Large intestine (tissue), 12 donors: ENCODE measurements at places on chromosomes 12 and 14.

DNA sequence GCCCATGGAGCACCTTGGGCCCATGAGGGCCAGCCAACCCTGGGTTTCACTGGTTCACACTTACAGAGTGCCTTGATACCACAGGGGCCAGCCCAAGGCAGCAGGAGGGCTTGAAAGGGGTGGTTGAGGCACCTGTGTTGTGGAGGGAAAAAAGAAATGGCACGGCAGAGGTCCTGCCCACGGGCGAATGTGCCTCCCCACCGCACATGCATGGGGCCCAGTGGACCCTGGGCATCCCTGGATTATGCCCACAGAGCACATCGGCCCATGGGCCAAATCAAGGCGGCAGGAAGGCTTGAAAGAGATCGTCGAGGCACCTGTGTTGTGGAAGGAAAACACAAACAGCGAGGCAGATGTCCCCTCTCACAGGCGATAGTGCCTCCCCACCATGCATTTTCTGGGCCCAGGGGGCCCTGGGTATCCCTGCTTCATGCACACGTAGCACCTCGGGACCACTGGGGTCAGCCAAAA, 378.1 kb downstream of the ALG10 start:
- no peak for DNase-seq

- DNase-seq, result no peak
Measured at GRCh38 chr14:23864861-23865260, 88.7 kb upstream of the DHRS4 start.

DNA sequence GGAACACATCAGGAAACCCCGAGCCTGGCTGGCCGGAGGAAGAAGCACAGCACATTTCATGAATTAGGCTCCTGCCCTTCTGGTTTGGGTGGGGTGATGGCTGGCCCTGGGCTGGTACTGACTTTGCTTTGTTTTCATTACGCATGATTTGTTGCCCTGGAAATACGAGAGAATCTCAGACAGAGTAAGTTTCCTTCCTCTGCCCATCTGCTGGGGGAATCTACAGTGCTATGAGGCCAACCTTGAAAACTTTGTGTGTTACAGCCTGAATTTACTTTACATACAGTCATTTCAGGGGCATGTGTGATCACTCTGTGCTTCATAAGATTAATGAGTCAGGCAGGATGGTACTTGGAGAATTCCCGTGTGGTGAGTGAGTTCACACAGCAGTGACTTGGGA, 20.5 kb upstream of the SLC5A8 start:
- no peak for DNase-seq

- no peak for DNase-seq
Measured at GRCh38 chr12:108516511-108517275, 1.6 kb downstream of the FICD start.

DNA sequence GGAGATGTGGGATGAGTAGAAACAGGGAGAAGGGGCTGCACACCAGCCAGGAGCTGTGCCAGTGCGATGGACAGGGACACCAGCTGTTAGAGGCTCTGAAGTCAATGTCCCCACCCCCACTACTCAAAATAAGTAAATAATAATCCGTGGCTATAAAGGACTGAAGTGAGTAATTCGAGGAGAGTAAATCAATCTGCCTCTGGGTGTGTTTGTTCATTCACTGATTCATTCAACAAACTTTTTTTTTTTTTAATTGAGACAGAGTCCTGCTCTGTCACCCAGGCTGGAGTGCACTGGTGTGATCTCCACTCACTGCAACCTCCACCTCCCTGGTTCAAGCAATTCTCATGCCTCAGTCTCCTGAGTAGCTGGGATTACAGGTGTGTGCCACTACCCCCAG, 363.6 kb downstream of the TMEM132D start:
- no peak for DNase-seq

DNA sequence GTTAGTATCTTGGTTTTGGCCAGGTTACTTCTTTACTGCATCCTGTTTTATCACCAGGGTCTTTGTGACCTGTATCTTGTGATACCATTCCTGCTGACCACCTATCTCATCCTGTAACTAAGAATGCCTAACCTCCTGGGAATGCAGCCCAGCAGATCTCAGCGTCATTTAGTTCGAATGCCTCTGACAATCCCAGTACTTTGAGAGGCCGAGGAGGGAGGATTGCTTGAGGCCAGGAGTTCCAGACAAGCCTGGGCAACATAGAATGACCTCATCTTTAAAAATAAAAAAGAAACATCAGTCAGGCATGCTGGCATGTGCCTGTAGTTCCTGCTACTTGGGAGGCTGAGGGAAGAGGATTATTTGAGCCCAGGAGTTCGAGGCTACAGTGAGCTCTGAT, 206.5 kb downstream of the SUDS3 start:
- no peak for DNase-seq

DNA sequence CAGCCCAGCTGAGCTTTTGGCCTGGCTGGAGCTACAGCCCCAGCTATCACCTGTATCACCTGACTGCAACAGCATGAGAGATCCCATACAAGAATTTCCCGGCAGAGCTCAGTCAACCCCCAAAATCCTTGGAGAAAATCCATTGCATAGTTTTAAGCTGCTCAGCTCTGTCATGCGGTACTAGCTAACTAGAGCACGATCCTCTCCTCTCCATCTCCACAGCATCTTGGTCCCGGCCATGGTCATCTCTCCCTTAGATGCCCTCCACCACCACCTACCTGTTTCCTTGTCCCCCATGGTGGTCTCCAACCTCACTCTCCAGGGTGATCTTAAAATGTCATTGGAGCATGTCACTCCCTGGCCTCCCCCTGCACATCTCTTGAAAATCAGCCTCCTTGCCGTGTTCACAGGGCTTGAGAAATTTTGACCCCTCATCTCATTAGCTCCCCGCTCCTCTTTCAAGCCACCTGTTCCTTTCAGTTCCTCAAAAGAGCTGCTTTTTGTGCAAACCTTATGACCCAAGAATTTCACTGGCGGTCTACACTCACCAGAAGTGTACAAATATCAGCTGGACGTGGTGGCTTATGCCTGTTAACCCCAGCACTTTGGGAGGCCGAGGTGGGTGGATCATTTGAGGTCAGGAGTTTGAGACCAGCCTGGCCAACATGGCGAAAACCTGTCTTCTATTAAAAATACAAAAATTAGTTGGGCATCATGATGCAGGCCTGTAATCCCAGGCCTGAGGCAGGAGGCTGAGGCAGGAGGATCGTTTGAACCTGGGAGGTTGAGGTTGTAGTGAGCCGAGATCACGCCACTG, 8.1 kb upstream of the CLMN start:
- no peak for DNase-seq

DNA sequence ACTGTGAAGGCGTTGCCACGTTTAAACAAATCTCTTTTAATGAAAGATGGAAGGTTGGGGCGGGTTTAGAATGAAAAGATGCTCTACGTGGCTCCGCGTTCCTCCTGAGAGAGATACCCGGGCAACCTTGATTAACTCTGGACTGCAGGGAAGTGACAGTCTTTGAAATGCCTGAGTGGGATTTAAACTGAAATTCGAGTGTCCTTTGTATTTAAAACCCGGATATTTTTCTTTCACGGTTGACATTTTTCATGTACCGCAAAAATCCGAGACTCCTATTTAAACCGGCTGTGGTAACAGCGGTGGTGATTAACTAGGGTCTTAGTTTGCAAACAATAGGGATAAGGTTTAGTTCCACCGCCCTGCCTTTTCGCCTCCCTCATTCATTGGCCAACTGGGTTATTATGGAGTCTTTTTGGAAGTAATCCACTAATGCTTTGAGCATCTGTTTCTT, 707 bp downstream of the G2E3 start:
- DNase-seq, result no peak

- no peak for DNase-seq
Measured at GRCh38 chr12:62003226-62003625, 257.0 kb upstream of the USP15 start.

DNA sequence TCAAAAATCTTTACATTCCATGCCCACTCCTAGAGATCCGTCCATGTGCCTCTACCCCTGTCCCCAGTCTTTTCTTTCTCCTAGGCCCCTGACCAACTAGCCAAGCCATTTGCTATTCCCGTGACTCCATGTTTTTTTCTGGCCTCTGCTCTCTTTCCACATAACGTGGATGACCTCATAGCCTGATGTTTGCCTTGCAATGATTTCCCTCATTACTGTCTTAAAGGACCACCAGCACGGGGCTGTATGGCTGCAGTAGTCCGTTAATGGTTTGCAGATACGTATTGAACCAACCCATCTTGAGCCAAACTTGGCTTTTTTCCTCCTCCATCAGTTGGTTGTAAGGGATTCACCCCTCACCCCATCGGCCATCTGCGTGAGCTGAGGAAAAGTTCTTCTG, 226.0 kb downstream of the PCNX1 start:
- DNase-seq, result no peak
